ENCODE measurements at places on chromosomes 7 and 10.

- DNase-seq = peak; percentile 19
Measured at GRCh38 chr10:100006243-100006886, 3.4 kb downstream of the DNMBP start.

- DNase-seq = no peak
Measured at GRCh38 chr7:36186359-36187121, 33.5 kb downstream of the EEPD1 start.

GRCh38 chr10:124092250-124092859, 1.0 kb downstream of the CHST15 start:
- peak; percentile 52 for DNase-seq

GRCh38 chr7:37853468-37853867, 5.1 kb downstream of the NME8 start:
- no peak for DNase-seq

DNA sequence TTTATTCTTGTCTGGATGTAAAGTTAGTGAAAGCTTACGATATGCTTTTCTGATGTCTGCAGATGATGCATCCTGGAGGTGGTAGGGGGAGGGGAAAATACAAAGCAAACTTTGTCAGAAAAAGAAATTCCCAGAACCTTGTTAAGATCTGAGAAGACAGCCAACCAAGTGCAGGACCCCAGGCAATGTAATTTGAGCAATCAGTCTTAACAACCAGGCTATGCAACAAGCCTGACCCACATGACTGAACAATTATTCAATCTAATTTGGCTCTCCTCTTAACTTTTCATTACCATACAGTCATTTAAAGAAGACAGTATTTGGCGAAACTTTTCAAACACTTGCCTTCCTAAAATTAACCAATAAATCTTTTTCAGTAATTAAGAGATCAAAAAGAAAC, 74.5 kb downstream of the DNAJC1 start:
- DNase-seq = no peak

DNA sequence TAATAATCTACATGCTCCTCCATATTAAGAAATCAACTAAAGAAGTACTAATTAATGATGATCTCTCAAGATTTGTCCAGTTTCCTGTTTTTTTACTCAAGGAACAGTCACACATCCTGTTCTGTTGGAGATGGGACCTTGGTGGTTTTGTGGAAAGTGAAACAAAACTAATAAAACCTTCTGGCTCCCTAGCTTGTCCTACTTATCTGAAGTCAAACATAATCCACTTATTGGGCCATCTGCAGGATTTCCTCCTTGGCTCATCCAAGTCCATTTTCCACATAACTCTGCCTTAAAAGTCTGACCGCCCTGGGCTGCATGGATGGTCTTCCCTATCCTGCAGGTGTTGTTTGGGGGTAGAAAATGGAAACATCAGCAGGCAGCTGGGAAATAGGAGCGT, 39.4 kb upstream of the TARP start:
- DNase-seq = no peak

- DNase-seq = no peak
Measured at GRCh38 chr10:30762620-30763019, 133.1 kb upstream of the LYZL2 start.

- DNase-seq = no peak
Measured at GRCh38 chr10:4838743-4839142, 12.7 kb downstream of the AKR1E2 start.

GRCh38 chr7:67659091-67659490, 662.5 kb downstream of the TYW1 start:
- DNase-seq = no peak

- DNase-seq = no peak
Measured at GRCh38 chr7:47501406-47501805, 80.5 kb downstream of the TNS3 start.

DNA sequence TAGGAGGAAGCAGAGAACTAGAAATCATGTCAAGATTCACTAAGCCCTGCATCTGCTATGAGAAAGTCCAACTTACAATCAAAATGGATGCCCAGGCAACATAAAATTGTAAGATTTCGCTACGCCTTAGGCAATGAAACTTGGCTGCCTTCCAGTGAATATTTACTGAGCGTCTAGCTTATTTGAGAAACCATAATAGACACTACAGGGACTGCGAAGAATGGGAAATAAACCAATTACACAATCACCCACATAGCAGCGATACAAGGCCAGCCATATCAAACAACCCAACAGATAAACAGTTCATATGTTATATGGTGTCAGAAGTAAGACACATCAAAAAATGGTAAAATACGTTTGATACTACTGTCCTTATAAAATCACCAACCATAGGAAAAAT, 545.0 kb upstream of the C7orf33 start:
- no peak for DNase-seq

- DNase-seq = no peak
Measured at GRCh38 chr10:23897267-23897666, 311.7 kb upstream of the KIAA1217 start.

Data from stimulated activated CD4-positive, alpha-beta T cell treated with anti-CD3 and anti-CD28 coated beads, Interleukin-2, amount 100 ng/mL, for 24 hours (primary cell).